D341Med (cell line): ENCODE measurements at places on chromosomes 1 and 21.

- DNase-seq: peak; percentile 84
These were observed 32.4 kb downstream of the PLEKHA6 start for GRCh38 chr1:204327359-204327758.

GRCh38 chr1:1235016-1235744 lies 3.1 kb downstream of the B3GALT6 start:
- no peak for DNase-seq

GRCh38 chr1:12669529-12670068 lies 25.7 kb downstream of the AADACL4 start:
- no peak for DNase-seq

DNA sequence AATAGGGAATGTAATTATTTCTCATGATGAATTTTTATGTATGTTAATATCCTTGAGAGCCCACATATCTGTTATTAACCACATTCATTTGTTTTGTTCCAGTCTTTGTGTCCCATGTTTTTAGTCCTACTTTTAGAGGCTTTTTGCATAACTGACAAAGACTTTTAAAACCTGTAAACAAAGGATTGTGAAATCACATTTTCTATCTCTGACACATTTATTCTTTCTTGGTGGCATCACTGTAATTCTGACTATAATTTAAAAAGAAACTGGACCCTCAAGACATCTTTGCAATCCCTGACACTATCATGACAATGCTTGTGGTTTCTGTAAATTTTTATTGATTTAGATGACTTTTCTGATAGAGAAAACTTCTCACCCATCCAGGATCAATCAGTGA lies 313.1 kb downstream of the SIPA1L2 start:
- no peak for DNase-seq

- no peak for DNase-seq
These were observed 37.5 kb downstream of the CLIC6 start for GRCh38 chr21:34706337-34706736.

- DNase-seq: peak; percentile 49
These were observed 841.2 kb upstream of the ADGRL4 start for GRCh38 chr1:79847700-79848099.

DNA sequence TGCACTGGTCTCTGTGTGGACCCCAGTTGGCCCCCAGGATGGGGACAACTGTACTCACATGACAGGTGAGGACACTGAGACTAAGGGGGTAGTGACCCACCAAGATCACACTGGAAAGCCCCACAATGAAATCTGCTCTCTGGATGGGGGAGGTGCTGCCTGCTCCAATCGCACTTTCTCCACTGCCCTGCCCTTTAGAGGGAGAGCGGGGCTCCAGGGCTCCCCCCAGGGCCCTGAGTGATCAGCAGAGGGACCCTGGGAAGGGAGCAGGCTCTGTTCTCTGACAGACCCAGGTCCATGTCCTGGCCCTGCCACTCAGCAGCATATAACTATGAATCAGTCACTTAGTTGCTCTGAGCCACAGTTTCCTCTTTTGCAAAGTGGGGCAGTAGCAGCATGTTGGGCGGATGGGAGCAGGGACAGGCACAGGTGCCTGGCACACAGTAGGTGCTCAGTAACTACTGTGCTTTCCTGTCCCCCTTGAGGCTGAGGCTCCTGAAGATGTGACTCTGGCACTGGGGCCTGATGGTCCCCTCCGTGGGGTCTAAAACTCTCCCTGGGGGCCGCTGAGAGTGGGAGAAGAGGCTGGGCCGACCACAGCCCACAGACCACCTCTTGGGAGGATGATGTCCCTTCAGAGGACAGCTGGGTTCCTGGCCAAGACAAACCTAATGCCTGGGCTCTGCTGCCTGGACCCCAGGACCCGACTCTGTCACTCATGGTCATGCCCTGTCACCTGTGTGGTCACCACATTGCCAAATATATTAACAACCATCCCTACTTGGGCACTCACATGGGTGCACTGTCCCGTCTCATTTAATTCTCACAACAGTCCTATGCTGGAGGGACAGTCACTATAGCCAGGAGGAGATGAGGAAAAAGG lies 222.7 kb downstream of the PTPRU start:
- DNase-seq: no peak

GRCh38 chr1:182484067-182484466 lies 34.1 kb downstream of the RGSL1 start:
- no peak for DNase-seq

- no peak for DNase-seq
These were observed 170.1 kb downstream of the TRABD2B start for GRCh38 chr1:47827109-47827508.

DNA sequence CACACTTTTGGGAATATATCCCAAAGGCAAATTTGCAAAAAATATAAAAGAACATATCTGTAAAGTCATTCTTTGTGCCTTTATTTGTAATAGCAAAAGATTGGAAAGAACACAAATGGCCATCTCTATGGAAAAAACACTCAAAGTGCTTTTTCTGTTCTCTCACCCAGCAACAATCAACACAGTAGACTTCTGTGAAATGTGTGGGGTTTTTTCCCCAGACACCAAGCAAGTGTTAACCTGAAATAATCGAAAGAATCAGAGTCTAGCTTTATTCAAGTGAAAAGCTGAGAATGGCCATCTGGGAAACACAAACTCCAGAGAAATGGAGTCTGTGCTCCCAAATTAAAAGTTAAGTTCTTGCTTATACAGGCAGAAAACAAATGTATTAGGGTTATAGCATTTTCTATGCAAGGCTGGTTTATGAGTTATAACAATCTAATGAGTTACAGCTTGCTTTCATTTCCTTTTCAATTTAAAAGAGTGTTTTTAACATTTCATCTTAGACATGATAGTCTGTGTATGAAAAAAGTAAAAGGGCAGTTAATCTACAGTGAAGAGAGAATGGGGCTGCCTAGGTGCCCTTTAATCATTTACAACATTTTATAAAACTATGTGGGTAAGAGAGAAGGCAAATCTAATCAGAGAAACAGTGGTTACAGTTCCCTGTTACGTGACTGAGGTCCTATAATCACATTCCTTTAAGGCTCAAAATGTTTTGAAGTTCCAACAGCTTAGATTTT lies 46.6 kb downstream of the SLC30A7 start:
- DNase-seq: no peak

DNA sequence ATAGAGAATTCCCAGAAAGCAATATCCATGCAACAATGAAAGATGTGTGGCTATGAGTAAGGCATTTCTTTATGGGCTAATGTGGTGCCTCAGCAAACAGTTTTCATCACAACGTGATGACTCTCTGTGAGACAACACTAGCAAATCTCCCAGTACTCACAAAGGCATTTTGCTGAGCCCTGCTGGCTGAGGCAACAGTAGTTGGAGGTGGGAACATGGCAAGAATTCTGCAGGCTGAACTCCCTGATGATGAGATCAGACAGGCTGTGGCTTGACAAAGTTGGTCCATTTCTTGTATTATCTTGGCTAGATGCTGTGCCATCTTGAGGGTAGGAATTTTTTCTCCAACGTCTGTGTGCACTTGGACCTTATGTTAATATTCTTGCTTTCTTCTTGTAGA lies 24.6 kb downstream of the PROX1 start:
- no peak for DNase-seq

- no peak for DNase-seq
These were observed 200.1 kb downstream of the ZC3H11B start for GRCh38 chr1:219412772-219413171.

GRCh38 chr1:13769212-13769611 lies 69.2 kb downstream of the PRDM2 start:
- DNase-seq: no peak

- DNase-seq: no peak
These were observed 181.2 kb downstream of the PLPPR4 start for GRCh38 chr1:99445486-99445885.

GRCh38 chr1:232883992-232884661 lies 66.3 kb upstream of the NTPCR start:
- no peak for DNase-seq

DNA sequence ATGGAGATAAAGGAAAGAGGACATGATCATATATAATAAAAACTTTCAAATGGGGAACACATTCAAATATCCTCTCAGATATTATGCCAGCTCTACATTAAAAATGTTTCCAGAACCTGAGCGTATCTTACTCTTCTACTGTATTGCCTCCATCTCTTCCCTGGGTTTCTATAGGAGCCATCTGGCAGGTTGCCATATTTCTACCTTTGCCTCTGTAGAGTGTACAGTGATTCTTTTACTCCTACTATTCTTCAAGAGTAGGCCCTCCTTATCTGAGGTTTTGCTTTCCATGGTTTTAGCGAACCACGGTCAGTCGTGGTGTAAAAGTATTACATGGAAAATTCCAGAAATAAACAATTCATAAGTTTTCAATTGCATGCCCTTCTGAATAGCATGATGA lies 259.5 kb downstream of the GRIK1 start:
- no peak for DNase-seq

DNA sequence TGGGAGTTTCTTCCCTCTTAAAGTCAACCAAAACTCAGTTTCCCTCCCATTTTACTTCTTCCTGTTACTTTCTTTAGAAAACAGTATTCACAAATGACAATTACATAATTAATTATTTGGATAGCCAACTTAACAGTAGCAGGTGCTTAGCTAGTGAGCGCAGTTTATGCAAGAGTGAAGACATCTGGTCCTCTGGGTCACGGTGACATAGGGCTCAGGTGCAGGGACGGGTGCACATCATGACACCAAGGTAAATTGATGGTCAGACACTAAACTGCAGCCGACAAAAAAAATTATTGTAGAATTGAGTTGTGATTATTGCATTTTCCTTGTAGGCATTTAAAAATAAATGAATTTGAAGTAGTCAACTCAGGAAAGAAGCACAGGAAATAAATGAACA lies 142.0 kb upstream of the KCTD3 start:
- DNase-seq: no peak

DNA sequence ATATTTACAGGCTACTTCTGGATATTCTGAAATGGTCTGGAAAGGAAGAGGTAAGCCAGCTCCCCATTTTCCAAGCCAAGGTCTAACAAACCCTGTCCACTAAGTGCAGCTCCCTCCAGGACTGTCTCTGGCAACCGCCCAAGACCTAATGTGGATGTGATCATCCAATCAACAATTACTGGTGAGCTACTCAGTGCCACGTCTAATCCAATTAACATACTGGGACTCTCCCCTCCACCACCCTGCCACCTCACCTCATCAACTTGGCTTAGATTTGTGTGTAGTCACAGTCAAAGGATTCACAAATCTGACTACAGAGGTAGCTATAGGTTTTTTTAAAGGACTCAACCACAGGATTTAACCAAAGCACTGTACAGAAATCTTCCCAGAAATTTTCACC lies 25.4 kb upstream of the S100A7 start:
- no peak for DNase-seq

DNA sequence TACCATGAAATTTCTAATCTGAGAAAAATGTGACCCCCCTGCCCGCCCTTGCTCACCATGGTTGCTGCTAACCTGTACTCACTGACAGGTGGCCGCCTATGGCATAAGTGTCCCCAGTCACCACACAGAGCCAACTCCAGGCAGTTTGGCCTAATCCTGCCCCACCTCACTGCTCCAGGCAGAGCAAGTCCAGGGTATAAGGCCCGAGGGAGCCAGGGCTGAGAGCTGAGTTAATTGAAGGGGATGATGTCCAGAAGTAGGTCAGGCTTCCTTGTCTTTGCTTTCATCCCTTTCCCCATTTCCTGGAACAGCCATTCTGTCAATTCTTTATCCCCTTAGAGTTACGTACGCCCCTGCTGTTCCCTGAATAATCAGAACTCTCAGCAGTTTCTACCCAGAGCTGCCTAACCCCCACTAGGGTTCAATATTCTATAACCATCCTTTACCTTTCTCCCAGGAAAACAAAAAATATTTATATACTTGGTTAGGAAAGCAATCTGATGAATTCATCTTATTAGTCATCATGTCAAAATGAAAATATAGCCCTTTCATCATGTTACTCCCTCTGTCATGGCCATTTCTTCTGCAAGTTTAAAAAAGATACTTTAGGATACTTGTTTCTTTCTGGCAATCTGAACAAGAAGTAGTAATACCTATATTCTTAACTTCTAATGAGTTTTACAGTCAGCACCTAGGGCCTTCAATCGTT lies 29.4 kb upstream of the CD101 start:
- no peak for DNase-seq

- no peak for DNase-seq
These were observed 203.5 kb upstream of the ZNHIT6 start for GRCh38 chr1:85911742-85912141.

DNA sequence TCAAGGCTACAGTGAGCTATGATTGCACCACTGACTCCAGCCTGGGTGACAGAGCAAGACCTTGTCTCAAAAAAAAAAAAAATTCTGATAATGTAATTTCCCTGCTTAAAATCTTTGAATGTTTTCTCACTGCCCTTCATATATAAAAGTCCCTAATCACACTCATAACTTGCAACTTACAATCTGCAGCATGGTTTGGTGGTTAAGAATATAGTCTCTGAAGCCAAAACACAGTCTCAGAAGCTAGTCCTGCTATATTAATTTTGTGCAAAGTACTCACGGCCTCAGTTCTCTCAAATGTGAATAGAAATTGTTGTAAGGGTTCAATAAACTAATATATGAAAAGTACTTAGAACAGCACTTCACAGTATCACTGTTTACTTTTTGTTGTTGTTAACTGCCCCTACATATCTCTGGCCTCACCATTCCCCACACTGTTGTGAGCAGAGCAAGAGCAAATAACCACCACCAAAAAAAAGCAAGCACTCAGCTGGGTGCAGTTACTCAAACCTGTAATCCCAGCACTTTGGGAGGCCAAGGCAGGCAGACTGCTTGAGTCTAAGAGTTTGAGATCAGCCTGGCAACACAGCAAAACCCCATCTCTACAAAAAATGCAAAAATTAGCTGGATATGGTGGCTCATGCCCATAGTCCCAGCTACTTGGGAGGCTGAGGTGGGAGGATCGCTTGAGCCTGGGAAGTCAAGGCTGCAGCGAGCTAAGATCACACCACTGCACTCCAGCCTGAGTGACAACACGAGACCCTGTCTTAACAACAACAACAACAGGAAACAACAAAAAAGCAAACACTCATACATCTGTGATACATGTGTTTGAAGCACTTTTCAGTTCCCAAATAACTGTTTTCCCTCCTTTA lies 22.4 kb downstream of the ASH1L start:
- DNase-seq: no peak

GRCh38 chr1:233393926-233394680 lies 66.6 kb downstream of the MAP3K21 start:
- DNase-seq: no peak

DNA sequence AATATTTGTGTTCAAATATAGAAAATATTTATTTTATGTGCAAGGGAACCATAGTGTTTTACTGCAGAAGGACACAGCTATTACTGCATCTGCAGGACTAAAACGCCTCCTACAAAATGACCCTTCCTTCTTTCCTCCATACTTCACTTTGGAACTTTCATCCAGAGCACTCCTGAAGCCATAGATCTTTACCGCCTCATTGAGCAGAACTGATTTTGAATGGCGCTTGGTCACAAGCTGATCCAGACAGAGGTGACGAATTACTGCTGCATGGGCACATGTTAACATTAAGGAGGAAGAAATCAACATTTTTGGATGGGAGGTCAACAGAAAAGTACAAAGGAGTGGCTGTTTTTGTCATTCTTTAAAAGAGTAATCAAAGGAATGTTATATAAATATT lies 931.6 kb downstream of the NCAM2 start:
- DNase-seq: no peak

GRCh38 chr1:116808200-116808847 lies 54.1 kb downstream of the CD2 start:
- no peak for DNase-seq
